ENCODE measurements at places on chromosomes 7 and 10. TPM values are rescaled to one million over a fixed set of nuclear protein-coding genes. Genes with fewer than 3 reads are reported as not detected.

Gene ARHGAP22
- total RNA-seq: 29.3 TPM

Gene RNF32
- total RNA-seq: 3.9 TPM

GRCh38 chr10:1182280-1183032 lies 126.3 kb downstream of the WDR37 start:
- peaks cover 93% of the 10 kb centered on the region for H3K27me3 ChIP-seq
- H3K36me3 ChIP-seq: no peaks in the 10 kb centered on the region
- H3K4me3 ChIP-seq: no peak overlapping the region
- peaks cover 26% of the 10 kb centered on the region for H3K4me1 ChIP-seq

Gene PDK4
- total RNA-seq: 0.24 TPM

All from K562 (cell line).